Choroid plexus epithelial cell (primary cell): ENCODE measurements at places on chromosomes 7 and 10.

GRCh38 chr10:116654816-116655215 is 34.1 kb downstream of the PNLIPRP2 start:
- DNase-seq: no peak

DNA sequence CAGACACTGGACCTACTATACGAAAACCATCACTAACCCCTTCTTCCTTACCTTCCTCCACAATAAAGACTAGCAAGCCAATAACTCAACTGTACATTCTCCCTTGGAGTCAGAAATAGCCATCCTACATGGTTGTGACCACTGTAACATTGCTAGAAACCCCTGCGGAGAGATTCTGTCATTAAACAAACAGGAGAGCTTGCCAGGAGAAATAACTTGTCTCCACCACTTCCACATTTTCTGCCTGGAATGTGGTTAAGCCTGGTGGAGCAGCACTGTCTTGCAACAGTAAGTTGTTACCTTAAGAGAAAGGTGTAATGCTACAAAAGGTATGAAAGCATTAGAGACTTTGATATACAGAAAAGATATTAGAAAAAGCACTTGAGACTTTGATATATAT is 45.8 kb downstream of the THSD7A start:
- DNase-seq: peak; percentile 85

DNA sequence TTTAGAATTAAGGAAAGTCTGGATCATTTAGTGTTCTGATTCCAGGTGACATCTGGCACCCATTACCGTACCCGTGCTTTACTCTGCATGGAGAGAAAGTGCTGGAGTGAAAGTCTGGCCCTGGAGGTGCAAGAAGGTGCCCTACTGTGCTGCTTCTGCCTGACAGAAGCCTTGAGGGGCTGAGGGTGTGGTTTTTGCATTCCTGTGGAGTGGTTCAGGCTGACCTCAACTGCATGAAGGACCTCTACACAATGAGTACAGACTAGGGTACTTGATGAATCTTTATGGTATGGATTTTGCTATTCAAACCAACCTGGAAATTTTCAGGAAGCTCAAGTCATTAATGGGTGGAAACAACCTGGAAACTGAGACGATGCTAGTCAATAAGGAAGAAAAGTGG is 45.1 kb upstream of the GSAP start:
- peak; percentile 42 for DNase-seq

- DNase-seq: no peak
Measured at GRCh38 chr7:132183781-132184380, 392.4 kb downstream of the PLXNA4 start.

DNA sequence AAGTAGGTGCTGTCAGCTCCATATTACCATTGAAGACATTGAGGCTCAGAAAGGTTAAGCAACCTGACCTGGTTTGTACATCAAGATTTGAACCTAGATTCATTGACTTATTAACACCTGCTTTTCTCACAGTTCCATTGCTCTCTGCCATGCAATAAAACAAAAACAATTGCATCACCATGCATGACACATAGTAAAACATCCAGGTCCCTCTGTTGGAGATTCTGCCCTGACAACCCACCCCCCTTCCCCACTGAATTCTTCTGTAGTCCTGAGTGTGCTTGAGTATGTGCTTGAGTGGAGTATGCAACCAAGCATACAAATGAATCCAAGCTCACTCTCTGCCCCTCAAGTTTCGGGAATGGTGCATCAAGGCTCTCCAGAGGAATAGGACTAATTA is 6.0 kb upstream of the LMBR1 start:
- peak; percentile 37 for DNase-seq

DNA sequence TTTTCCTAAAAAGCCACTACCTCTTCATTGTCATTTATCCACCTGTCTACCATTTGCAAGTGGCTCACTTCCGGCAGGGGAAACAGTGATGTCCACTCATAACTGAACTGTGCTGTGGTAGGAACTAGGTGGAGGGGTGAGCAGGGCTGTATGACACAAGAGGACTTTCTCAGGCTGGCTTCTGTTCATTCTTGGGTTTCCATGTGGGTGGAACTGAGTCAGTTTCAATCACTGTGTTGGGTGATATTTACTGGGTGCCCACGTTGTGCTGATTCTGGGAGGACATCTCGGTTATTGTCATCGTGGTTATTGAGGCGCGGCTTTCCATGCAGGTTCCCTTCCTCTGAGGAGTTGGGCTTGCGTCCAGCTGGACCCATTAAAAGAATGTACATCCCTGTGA is 38.8 kb downstream of the RAMP3 start:
- no peak for DNase-seq

DNA sequence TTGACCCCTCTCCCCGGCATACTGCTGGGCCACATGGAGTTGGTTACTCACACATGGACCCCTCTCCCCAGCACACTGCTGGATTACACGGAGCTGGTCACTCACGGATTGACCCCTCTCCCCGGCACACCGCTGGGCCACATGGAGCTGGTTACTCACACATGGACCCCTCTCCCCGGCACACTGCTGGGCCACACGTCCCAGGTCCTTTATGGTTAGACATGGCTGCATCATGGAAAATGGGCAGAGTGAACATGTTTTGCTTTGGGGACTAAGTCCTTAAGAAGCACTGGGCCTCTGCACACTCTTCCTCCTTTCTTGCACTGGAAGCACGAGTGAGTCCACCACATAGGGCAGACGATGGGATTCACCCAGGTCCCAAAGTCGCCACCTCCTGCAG is 102.1 kb upstream of the SHH start:
- DNase-seq: no peak

- DNase-seq: no peak
Measured at GRCh38 chr10:122475591-122476332, 14.4 kb downstream of the HTRA1 start.

GRCh38 chr10:132265890-132266496 is 41.8 kb downstream of the STK32C start:
- DNase-seq: peak; percentile 48

- DNase-seq: no peak
Measured at GRCh38 chr7:27478084-27478483, 184.6 kb downstream of the HIBADH start.

GRCh38 chr10:35889971-35890675 is 248.0 kb upstream of the FZD8 start:
- DNase-seq: no peak

- DNase-seq: no peak
Measured at GRCh38 chr10:34428501-34428900, 386.6 kb downstream of the PARD3 start.

GRCh38 chr7:42234736-42235135 is 2.3 kb downstream of the GLI3 start:
- DNase-seq: no peak

DNA sequence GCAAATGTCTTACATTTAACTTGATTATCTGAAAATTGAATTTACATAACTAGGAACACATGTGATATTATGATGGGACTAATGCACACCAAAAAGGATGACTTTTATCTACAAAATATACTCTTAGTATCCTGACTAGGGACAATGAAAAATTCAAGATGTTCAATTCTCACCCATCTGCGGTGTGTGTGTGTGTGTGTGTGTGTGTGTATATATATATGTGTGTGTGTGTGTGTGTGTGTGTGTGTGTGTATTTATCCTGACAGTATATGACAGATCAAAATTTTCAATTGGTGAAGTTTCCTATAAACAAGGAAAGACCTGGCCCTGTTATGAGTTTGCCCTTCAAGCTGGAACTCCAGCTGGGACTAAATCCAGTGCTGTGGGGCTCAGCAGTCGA is 40.3 kb upstream of the MET start:
- no peak for DNase-seq

DNA sequence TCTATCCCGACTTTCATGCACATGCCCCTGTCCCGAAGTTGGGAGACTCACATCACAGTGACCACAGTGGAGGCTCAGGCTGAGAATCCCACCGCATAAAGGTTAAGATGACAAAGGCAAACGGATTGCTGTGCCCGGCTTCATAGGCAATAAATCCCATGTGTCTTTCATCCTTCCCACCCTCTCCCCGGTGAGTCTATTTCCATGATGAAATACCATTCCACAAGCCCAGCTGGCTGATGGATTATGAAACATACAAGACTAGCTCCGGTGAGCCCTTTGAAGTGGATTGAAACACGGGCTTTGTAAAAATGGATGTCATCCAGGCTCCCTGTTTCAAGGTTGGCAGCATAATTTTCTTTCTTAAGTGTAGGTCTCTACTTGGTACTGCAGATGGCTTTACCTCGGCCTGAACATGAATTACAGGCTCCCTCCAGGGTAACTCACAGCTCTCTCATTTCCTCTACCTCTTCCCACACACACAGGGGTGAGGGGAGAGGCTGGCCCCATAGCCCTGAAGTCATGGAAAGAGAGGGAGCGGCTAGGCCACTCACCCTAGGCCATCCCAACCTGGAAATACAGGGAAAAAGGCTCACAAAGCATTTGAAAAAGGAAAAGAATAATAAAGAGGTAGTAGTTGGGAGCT is 92.0 kb upstream of the CALN1 start:
- DNase-seq: no peak

- no peak for DNase-seq
Measured at GRCh38 chr7:135729230-135729629, 1.2 kb upstream of the SLC13A4 start.

DNA sequence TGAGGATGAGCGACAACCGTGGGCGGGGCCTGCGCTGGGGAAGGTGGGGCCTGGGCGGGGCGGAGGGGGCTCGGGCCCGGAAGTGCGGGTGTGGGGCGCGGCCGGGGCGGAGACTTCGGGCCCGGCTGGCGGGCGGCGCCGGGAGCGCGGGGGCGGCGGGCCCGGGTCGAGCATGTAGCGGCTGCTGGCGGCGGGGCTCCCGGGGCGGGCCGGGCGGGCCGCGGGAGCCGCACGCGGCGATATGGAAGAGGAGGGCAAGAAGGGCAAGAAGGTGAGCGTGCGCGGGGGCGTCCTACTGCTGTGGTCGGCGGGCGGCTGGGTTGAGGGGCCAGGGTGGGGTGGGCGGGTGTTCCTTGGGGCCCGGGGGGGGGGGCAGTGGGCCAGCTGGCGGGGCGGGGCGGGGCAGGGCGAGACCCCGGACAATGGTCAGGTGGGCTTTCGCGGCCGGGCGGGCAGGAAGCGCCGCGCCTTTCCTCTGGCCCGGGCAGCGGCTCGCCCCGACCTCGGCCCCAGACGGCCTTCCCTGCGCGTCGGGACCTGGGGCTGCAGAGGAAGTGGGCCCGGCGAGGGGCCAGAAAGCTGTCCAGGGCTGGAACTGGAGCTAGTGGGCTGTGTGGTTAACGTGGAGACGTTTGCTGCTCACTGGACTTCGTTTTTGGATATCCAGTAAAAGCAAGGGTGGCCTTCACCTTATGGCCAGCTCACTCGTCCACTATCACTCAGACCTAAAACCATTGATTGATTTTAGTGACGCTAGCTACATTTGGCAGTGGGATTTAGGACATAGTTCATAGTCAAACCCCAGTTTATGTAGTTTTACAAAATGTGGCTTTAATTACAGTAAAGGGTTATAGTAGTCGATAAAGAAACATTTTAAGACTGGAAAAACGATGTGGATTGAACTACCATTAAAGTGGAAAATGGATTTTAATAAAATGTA is at the start of gene CCM2:
Gene CCM2, plus strand, starts transcription at position 109 of the 940 bp plus-strand sequence. Its CDS starts 133 bp downstream, at position 242.
- peak; percentile 31 for DNase-seq
